ENCODE measurements at places on chromosomes 7 and 10.
A peak's percentile ranks its signal among the peaks of the same experiment; 100 is the strongest.

GRCh38 chr7:66539902-66540375 is 88.7 kb upstream of the KCTD7 start:
- DNase-seq: no peak

DNA sequence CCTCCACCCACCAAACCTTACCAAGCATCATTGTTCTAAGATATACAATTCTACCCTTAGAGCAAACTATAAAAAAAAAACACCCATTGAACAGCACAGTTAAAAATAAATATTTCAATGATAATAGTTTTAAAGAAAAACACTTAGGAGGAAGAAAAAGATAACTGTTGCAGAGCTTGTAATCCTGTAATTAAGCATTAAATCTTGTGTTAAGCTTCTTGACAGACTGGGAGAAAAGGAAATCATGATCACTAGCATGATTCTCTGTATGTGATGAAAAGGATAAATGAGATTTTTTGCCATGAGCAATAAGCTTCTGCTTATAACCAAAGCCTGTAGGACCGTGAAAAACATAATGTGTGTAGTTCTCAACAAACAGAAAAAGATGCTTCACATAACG is 289.8 kb downstream of the CACNA2D1 start:
- no peak for DNase-seq

- DNase-seq: peak; percentile 18
Observed at GRCh38 chr10:46228563-46229071, 58.2 kb upstream of the ANTXRL start.

GRCh38 chr7:37483627-37484026 is 35.0 kb upstream of the ELMO1 start:
- no peak for DNase-seq

GRCh38 chr10:50909334-50910014 is 24.0 kb upstream of the A1CF start:
- no peak for DNase-seq

DNA sequence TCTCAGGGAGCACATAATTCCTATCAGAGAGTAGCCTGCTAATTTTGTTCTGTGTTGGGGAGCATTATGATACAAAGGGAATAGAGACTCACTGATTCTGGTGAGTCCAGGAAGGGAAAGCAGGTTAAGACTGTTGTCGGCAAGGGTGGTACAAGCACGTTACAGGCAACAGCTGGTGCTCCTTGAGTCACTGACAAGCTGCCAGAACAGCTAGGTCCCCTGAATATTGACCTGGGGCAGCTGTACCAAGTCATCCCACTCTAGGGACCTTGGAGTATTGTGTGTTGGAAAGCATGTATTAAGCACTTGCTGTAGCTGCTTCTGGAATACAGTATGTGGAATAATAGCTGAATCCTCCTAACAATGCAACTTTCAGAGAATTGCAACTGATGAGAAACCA is 37.0 kb upstream of the GLCCI1 start:
- DNase-seq: no peak

DNA sequence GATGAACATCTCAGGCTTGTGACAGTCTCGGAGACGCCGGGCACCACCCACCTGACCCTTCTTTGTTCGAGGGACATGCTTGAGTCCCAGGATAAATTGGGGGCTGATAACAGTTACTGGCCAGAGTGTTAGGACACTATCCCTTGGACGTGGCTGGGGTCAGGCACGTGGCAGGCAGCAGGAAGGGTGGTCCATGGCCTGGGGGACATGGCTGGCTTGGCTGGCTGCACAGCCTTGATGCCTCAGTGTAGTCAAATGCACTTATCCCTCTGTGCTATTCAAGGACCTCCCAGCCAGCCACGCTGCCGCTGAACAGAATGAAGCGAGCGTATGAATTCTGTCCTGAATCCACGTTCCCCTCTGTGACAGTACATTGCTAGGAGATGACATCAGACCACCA is 662.0 kb upstream of the FOXK1 start:
- DNase-seq: no peak

DNA sequence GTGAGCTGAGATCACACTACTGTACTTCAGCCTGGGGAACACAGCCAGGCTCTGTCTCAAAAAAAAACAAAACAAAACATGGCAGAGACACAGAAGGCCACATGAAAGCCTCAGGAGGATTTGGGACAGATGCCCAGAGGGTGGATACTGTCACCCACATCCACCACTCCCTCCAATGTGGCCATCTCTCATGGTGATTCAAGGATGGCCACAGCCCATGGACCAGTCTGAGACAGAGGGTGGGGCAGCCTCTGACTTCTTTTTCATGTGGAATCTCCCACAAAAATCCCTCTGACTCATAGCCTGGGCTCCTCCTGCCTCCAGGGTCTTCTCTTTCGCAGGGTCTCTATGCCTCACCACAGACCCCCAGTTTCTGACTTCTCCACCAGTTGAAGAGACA is 59.0 kb upstream of the GTF2I start:
- no peak for DNase-seq

DNA sequence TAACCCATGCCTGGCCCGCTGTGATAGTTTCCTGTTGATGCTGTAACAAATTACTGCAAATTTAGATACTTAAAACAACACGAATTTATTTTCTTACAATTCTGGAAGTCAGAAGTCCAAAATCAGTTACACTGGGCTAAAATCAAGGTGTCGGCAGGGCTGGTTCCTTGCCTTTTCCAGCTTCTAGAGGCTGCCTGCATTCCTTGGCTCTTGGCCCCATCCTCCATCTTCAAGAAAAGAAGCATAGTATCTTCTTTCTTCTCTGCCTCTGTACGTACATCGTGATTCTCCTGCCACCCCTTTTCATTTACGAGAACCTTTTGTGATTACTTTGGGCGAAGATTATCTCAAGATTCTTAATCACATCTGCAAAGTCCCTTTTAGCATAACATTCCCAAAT is 1.6 kb upstream of the TIAL1 start:
- no peak for DNase-seq

DNA sequence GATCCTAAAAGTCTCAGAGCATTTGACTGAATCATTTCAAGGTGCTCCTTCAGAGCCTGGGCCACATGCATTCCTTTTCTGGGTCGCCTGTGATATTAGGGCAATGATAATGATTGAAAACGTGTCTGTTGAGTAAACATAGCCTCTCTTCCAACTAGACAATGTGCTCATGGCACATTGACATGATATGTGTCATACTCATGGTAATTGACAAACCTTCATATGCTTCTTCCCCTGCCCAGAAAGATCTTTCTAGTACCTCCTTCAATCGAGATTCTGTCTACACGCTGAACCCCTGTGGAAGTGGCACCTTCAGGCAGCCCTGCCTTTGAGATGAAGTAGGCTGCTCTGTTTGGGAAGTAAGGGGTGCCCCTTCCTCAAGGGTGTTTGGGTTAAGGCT is 98.9 kb upstream of the TCF7L2 start:
- DNase-seq: no peak

DNA sequence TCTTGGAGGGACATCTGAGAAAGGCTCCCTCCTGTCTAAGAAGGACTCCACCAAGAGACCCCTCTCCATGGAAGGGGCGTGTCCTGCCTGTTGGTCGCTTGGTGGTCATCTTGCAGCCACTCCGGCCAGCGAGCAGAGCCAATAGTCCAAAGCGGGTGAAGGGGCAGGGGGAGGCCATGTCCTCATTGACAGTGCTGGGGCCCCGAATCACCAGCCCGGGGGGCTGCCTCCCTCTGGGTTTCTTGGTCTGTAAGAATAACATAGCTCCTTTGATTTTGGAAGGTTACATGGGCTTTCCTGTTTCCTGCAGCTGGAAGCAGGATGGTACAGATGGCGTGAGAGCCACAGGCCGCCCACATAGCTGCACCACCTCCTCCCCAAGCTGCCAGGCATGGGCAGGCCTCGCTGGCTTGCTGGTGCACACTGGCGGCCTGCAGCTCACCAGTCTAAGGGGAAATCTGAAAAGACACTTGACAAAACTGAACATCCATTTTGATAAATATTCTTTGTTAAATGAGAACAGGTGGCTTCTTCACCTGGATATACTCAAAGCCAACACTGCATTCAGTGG is 105.8 kb downstream of the ARHGAP22 start:
- no peak for DNase-seq

- no peak for DNase-seq
Observed at GRCh38 chr7:39383136-39383535, 183.1 kb upstream of the YAE1 start.
